Stimulated activated CD4-positive, alpha-beta T cell treated with anti-CD3 and anti-CD28 coated beads, Interleukin-4, amount 100 ng/mL, for 1 hour (primary cell): ENCODE measurements at places on chromosomes 1 and 21.

GRCh38 chr1:243549791-243550190 lies 293.9 kb downstream of the SDCCAG8 start:
- no peak for DNase-seq

DNA sequence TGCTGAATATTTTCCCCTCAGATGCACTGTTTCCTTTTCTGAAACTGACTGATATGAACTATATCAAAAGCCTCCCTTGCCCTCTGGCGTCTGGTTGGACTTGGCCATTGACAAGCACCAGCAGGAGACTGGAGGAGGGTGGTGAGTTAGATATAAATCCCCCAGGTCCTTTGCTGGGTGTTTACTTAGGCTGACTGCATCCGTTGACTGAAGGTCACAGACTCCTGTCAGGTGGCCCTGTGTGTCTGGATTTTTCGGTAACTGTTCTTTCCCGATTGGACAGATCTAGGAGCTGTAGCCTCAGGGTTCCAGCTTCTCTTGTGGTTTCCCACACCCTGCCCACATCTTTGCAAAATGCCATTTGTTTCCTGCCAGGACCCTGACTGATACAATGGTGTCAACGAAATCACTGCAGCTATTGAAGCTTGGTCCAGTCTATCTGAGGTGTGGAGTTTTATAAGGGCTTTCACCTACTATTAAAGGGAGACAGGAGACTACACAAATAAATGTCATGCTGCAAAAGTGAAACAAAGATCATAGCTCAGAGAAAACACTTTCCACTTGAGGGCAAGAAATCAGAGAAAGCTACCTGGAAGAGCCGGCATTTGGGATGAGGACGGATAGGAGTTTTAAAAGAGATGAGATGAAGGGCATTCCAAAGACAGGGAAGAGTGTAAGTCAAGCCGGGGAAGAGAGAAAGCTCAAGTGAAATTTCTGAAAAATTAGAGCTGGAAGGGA lies 1.5 kb upstream of the MAGI3 start:
- no peak for DNase-seq

- no peak for DNase-seq
Observed at GRCh38 chr21:25383545-25383944, 223.7 kb downstream of the MRPL39 start.

DNA sequence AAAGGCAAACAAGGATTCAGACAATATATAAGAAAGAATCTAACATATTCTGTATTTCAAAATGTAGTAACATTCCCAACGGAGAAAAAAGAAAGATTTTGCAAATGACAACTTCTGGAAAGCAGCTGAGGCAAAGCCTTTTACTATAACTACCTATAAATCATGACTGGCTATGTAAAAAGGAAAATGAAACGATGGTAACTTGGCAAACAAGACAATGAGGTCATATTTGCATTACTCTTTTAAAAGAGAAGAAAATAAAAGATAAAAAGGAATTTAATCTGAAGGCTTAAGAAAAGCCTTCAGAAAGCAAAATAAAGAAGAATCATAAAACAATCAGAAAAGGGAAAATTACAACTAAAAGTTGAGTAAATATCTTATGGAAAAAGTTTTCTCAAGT lies 25.1 kb upstream of the ASPM start:
- no peak for DNase-seq

GRCh38 chr1:67570486-67571143 lies 114.4 kb upstream of the GADD45A start:
- no peak for DNase-seq

- no peak for DNase-seq
Observed at GRCh38 chr1:59499273-59499942, 202.5 kb downstream of the FGGY start.

DNA sequence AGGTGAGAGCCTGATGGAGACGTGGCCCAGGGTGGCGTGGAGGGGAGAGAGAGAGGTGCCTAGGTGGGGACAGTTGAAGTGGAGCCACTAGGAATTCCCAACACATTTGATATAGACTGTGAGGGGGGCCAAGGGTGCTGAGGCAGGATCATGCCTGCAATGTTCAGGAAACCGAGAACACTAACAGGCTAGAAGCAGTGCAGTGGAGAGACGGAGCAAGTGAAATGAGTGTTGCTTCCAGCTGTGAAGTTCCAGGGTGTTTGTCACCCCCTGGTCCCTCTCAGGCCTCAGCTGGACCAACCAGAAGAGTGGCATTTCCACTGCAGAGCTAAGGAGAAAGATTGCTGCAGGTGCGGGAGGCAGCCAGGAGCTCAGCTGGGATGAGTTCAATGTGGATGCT lies 127.1 kb downstream of the RIPK4 start:
- no peak for DNase-seq

GRCh38 chr1:207304710-207305488 lies 16.6 kb upstream of the CD55 start:
- no peak for DNase-seq

DNA sequence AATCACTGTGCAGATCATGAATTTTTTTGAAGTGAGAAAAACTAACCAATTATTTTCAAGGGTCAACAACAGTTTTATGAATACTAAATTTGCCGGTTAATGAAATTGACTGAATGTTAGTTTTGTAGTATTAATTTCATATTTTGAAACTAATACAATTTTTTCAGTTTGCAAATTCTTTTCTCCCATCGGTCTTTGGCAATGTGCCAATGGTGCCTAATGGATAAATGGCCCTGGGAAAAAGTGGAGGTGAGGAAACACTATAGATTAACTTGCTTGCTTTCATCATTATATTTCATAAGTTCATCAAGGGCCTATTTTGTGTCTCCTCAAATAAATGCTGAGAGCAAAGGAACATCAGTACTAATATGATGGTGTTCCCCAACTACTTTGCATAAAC lies 4.1 kb downstream of the C1orf141 start:
- DNase-seq = no peak

- DNase-seq = no peak
Observed at GRCh38 chr1:15028102-15028501, 125.4 kb upstream of the TMEM51 start.

DNA sequence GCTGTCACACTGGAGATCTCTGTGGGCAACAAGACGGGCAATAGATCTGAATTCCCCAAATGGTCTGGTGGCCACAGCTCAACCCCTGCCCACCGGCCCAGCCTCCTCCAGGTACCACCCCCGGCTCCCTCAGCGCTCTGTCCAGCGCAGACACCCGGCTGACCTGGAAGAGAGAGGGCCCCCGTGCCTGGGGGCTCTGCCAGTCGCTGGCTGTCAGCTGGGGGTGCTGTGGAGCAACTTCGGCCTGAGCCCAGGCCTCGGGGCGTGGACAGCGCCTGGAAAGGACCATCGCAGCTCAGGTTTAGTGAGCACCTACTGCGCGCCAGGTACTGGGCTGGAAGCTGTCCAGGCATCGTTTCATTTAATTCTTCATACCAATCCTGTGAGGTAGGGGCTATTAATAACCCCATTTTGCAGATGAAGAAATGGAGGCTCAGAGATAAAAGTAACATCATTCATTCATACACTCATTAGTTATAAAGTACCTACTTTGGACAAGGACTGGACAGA lies 51.0 kb downstream of the AHDC1 start:
- DNase-seq = no peak

- DNase-seq = no peak
Observed at GRCh38 chr1:113928187-113928930, 765 bp upstream of the HIPK1 start.

GRCh38 chr1:115794976-115795639 lies 26.6 kb upstream of the CASQ2 start:
- no peak for DNase-seq

GRCh38 chr1:42179275-42179674 lies 14.7 kb upstream of the GUCA2A start:
- DNase-seq = no peak

DNA sequence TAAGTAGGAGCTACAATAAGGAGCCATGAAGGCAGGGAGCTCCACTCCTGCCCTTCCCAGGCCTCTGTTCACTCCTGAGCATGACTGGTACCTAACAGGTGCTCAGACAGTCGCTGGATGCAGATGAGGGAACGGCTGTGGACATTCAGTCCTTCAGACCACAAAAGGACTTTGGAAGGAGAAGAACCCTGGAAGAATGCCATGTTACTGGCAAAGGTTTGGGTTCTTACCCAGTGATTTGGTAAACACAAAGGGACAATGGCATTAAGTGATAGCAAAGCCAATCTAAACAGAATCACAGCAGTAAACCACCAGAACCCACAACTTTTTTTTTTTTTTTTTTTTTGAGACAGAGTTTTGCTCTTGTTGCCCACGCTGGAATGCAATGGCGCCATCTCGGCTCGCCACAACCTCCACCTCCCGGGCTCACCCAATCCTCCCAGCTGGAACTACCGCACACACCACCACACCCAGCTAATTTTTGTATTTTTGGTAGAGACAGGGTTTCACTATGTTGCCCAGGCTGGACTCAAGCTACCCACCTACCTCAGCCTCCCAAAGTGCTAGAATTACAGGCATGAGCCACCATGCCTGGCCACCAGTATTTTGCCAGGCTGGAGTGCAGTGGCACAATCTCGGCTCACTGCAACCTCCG lies 7.5 kb upstream of the CBR3 start:
- DNase-seq = no peak

DNA sequence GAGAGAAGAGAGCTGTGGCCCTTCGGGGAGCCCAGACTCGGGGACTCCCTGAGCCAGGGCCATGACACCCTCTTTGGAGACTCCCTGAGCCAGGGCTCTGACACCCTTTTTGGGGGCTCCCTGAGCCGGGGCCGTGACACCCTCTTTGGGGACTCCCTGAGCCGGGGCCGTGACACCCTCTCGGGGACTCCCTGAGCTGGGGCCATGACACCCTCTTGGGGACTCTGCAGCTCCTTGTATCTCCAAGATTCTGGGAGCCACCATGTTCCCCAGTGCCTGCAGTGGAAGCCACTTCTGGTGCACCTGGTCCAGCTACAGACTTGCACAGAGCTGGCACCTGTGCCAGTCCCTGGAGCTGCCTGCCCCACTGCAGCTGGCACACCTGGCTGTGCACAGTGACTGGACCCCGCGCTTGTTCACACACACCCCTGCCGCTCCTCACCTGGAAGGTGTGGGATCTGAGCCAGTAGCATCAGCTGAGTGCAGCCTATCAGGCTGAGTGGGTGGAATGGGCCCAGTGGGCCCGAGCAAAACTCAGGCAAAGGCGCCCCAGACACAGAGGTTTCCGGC lies 3.8 kb upstream of the SSU72 start:
- no peak for DNase-seq

DNA sequence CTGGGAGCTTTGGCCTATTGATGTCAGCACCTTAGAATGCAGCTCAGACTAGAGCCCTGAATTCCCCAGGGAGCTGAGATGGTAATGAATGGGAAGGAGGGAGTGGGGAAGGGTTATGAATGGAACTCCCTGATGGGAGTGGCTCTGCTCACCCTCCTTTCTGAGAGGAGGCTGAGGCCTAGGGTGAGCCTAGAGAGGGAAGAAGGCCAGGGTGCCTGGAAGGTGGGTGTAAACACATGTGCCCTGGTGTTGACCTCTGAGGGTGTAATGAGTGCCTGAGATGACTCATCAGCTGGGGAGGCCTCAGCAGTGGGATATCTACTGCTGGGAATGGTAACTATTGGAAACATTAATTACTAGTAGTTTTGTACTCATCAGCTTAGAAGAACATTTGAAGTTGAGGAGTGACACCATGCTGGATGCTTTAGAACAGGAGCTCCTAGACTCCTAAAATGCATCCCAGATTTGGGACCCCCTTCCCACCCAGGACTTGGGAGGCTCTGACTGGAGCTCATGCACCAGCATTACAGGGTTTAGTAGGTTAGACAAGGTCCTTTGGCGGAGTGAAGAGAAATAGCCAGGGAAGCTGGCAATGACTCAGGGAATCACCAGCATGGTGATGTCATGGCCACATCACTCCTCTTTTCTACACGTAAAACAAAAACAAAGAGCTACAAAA lies 16.0 kb upstream of the PIGV start:
- no peak for DNase-seq

GRCh38 chr21:41597227-41597626 lies 89.3 kb upstream of the TMPRSS2 start:
- DNase-seq = no peak

DNA sequence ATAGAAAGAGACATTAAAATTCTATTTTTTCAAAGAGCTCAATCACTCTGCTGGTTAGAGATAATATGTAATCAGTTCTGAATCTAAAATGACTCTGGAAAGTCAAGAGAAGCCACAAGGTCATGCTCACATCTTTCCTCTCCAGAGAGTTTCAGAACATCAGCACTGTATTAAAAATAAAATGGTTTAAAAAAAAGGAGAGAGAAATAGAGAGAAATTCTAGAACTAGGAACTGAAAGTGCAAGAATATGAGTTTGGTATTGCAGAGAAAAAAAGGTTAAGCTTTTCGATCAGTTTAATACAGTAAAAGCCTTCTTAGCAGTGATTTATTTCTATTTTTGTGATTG lies 44.0 kb upstream of the DIPK1A start:
- DNase-seq = no peak

DNA sequence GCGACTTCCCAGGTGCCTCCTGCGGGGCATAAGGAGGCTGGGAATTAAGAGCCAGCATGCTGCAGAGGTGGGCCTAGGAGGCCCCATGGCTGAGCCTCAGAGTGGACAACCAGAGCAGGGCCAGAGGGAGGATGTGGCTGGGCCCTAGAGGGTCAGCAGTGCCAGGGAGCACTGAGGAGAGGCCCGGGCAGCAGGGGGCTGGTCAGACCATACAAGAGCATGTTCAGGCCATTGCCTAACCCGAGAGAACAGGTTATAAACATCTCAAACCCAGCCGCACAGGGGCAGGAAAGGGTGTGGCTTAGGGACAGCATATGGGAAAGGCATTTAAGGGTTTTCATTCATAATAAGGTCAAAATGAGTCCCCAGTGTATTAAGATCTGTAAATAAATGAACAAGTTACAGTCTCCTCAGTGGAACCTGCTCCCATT lies 51.1 kb downstream of the IER5 start:
- no peak for DNase-seq
